Tibial nerve (tissue), 4 donors: ENCODE measurements at places on chromosomes 3 and 15.

DNA sequence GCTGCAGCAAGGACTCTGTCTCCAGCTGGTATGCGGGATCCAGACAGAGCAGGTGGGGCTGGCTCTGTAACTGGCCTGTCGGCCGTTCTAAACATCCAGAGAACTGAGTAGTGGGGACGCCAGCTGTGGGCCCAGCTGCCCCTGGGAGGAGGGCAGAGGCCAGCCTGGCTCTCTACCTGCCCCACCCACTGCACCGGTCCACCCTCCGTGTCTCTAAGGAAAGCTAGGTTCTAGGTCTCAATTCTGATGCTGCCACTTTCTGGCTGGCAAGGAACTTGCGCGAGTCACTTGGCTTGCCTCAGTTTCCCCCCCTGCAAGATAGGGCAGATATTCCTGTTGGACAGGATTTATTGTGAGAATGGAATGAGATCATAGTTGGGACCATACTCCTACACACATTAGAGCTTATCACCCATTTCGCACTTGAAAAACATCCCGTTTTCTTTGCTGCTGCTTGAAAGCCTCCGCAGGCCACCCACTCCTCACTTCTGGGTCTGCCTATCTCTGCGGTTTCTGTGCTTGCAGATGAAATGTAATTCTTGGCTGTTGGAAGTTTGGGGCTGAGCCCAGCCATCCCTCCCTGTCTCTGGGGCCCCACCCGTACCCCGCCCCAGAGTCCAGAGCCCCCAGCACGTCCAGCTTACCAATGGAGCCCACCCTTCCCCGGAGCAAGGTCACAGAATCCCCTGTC, 65.8 kb downstream of the IQSEC1 start:
- no peak for DNase-seq

DNA sequence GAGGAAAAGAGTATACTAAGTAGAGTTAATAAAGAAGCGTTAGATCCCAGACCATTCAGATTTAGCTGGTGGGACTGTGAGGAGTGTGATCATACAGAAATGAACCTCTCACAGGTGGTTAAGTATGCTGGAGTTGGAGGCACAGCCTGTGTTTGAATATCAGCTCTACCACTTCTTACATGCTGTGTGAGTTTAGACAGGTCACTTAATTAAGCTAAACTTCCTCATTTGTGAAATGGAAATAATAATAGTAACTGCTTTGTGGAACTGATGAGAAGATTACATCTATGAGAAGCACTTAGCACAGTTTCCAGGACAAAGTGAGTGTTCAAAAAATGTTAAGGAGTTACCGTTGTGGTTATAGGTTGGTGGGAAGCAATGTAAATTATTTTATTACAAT, 8.4 kb downstream of the ACP3 start:
- no peak for DNase-seq

GRCh38 chr3:133803469-133803868, 2.1 kb upstream of the SRPRB start:
- DNase-seq = no peak

DNA sequence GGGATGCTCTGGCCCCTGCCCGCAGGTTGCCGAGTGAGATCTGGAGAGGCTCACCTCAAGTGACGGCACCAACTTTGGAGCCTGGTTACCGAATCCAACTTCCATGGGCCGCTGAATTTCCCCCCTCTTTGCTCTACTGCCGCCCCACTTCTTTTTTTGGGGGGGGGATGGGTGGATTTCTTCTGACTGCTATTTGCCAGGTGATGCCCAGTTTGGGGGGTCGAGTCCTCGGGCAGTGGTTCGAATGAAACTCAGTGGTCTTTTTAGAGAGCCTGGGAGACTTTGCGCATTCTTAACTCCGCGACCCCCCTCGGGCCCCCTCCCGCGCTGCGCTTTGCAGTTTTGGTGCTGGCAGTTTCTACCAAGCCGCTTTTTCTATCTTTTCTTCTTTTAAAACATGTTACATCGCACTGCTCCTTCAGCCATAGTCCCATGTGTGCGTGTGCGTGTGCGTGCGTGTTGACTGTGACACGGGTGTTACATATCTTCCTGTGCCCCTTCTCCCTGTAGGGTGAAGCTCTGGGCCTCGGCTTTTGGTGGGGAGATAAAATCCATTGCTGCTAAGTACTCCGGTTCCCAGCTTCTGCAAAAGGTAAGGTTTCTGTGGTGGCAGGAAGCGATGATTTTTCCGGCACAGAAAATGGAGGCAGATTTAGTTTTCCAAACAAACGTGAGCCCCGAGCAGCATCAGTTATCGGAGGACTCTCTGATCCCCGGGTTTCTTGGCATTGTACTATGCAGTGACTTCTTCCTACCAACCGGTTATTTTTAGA, 837 bp downstream of the CACNA2D3 start:
- no peak for DNase-seq
